ENCODE measurements at places on chromosomes 2 and 18.

- DNase-seq, result no peak
Observed at GRCh38 chr2:162520959-162521358, 177.0 kb downstream of the GCA start.

DNA sequence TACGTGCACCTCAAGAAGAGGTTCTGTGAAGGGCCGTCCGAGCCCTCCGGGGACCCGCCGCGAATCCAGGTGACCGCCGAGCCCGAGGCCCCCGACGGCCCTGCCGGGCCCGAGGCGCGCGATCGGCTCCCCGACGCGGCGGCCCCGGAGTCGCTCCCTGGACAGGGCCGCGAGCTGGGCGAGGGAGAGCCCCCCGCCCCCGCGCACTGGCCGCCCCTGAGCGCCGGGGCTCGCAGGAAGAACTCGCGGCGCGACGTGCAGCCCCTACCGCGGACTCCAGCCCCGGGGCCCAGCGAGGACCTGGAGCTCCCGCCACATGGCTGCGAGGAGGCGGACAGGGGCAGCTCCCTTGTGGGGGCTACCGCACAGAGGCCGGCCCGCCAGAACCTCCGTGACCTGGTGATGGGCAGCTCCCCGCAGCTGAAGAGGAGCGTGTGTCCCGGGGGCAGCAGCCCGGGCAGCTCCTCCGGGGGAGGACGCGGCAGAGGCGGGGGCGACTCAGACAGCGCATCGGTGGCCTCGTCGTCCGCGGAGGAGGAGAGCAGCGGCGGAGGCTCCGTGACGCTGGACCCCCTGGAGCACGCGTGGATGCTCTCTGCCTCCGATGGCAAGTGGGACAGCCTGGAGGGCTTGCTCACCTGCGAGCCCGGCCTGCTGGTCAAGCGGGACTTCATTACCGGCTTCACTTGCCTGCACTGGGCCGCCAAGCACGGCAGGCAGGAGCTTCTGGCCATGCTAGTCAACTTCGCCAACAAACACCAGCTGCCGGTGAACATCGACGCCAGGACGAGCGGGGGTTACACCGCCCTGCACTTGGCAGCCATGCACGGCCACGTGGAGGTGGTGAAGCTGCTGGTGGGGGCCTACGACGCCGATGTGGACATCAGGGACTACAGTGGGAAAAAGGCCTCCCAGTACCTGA lies 812 bp downstream of the SOWAHC start:
- no peak for DNase-seq

DNA sequence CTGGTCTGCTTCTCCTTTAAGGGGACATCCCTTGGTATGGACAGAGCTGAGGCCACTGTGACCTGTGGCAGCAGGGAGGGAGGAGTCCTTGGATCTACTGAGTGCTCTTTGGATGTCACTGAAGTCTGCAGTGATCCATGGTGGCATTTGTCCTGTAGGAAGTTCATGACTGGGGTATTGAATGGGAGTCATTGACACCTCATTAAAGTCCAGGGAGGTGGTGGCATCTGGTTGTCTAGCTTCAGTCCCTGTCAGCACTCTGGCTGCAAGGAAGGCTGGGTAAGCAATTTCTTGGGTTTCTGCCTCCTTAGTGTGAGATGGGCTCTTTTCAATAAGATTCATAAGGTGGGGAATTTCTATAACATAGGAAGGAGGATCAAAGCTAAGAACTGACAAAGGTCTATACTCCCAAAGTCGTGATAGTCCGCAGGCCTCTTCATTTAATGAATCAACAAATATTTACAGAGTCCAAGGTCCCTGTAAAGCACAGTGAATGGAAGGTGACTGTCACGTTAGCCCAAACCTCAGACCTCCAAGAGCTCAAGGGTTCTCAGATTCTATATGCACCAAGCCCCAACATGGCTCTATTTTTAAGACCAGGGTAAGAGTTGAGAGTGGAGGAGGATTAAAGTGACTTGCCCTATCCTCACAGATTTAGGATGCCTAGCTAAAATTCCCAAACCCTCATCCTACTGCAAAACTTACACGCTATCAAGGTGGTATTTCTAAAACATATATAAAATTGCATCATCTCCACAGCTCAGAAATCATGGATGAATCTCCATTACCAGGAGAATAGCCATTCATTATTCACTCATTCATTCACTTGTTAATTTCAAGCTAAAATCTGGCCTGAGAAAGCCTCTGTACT lies 40.2 kb downstream of the THNSL2 start:
- DNase-seq, result no peak

- no peak for DNase-seq
Observed at GRCh38 chr18:64276311-64277090, 127.6 kb upstream of the LINC00305 start.

DNA sequence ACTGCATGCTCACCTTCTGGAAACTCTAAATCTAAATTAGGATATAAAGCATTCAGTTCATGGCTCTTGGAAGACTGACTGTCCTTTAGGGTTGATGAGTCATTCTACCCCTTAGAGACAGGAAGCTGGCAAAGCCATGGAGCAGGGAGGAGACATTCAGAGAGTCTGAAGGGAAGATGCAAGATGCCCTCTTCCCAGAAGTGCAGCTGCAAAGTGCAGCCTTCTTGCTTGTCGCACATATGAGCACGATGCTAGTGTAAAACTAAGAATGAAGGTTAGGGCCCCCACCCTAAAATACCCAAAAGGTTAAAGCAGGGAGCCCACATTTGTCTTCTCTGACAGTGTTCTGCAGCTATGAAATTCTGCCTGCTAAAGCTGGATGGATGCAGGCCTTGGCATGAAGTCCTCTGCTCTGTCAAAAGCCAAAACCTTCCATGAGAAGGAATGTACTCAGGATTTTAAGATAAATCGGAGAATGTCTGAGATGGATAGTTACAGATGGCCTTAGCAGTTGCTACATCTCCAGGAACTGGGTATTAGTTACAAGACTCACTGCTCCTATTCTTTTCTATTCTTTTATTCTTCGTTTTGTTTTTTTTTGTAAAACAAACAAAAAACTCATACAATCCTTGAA lies 89.7 kb downstream of the POLE4 start:
- DNase-seq, result no peak

Data from esophagus squamous epithelium (tissue), 5 donors.